ENCODE measurements at places on chromosomes 7 and 10. TPM values are rescaled to one million over a fixed set of nuclear protein-coding genes. Genes with fewer than 3 reads are reported as not detected.

The STOX1 gene
- 1.2 TPM for total RNA-seq

The TBX20 gene
- total RNA-seq = 1.8 TPM

The CALHM2 gene
- total RNA-seq = 4.6 TPM

The FFAR4 gene
- not detected for total RNA-seq

The SPDYE9 gene
- not detected for total RNA-seq

The CPA2 gene
- total RNA-seq = 0.14 TPM

The ATE1 gene
- total RNA-seq = 15.2 TPM

The CYP3A7 gene
- 0.12 TPM for total RNA-seq

The LIPM gene
- total RNA-seq = not detected

The ZNF479 gene
- not detected for total RNA-seq

The SPDYE5 gene
- total RNA-seq = not detected

The BAMBI gene
- 12.6 TPM for total RNA-seq

The CACNB2 gene
- total RNA-seq = not detected
